ENCODE measurements at places on chromosomes 6 and 20. TPM values are rescaled to one million over a fixed set of nuclear protein-coding genes. Genes with fewer than 3 reads are reported as not detected.
A peak's percentile ranks its signal among the peaks of the same experiment; 100 is the strongest.

- no peak for DNase-seq
These were observed 298.4 kb upstream of the PLN start for GRCh38 chr6:118249680-118250079.

DNA sequence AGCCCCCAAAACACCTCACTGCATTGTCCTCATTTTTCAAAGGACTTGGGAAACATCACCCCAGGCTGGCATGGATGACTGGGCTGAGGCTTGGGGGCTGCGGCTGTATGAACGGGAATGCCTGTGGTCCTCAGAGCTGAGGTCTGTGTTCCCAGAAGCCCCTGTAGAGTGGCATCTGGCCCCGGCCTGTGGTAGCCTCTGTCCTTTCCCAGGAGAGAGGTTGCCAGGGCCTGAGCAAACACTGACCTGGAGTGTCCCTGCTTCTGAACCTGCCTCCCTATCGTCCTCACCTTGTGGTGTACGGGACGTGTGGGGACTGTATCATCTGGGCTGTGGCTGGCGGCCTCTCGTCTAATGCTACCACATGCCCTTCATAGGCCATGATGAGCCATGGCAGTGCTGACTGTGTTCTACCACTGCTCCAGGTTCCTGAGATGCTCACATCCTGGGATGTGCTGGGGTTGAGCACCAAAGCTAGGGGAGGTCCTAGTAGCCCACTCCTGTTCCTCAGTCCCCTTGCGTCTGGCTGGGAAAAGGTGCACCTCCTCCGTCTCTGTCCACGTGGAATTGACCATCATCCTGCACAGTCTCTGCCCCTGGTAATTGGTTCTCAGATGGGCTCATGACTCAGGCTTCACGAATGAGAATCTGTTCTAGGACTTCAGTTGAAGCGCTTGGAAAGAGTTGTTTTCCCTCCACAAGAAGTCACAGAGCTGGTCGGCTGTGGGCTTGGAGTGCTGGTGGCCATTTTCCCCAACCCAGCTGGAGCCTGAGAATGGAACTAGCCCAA, 27.6 kb downstream of the PHACTR3 start:
- no peak for DNase-seq

GRCh38 chr6:35378261-35378660, 35.9 kb downstream of the PPARD start:
- DNase-seq: no peak

DNA sequence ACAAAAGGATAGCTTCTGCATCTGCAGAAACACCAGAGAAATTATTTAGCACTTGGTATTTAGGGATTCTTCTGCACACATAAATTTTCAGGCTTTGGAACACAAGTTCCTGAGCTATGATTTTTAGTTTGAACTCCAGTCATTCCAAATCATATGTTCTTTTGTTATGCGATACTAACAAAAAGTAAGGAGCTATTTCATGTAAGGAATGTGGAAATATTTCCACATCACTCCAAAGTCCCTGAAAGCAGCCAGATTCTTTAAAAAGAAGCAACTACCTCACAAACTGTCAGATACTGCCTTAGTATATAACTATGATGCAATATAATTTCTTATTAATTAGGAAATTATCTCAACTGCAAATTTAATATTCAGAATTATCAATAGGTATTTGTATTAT, 106.9 kb downstream of the RNGTT start:
- DNase-seq: no peak

DNA sequence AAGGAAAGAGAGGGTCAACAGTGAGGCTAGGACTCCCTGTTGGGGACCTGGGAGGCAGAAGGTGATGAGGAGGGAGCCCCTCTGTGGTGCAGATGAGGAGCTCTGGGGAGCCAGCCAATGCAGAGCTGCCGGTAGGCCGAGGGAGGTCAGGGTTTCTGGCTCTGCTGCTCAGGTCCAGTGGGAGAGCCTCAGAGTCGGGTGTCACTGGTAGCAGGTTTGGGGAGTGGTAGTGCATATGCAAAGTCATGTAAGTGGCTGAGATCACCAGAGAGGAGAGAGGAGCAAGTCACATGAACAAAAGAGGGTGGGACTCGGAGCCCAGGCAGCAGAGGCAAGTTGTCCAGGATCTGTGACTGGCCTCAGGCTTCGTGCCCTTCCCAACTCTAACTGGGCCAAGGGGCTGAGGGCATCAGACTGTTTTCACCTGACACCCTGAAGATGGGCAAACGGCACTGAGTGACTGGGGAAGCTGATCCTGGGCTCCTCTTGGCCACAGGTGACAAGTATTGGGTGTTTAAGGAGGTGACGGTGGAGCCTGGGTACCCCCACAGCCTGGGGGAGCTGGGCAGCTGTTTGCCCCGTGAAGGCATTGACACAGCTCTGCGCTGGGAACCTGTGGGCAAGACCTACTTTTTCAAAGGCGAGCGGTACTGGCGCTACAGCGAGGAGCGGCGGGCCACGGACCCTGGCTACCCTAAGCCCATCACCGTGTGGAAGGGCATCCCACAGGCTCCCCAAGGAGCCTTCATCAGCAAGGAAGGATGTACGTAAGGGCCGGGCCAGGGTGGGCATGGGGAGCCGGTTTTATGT, 6.6 kb downstream of the MMP24OS start:
- no peak for DNase-seq

DNA sequence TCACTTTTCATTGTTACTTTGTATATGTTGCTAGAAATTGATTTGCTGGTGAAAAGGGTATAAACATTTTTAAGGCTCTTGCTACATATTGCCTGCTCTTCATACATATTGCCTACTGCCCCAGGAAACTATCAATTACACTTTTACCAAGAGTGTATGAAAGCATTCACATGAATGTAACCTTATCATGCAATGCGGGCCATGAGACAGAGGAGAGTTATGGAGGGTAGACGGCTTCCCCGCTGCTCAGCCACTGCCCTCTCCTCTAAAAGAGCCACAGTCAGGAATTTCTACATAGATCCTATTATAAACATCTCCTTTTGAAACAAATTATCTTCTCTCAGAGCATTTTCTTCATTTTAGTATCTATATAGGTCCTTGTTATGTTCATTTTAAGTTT, 264.4 kb downstream of the ESR1 start:
- DNase-seq: no peak

GRCh38 chr6:108277831-108278230, 17.0 kb upstream of the SNX3 start:
- DNase-seq: no peak

DNA sequence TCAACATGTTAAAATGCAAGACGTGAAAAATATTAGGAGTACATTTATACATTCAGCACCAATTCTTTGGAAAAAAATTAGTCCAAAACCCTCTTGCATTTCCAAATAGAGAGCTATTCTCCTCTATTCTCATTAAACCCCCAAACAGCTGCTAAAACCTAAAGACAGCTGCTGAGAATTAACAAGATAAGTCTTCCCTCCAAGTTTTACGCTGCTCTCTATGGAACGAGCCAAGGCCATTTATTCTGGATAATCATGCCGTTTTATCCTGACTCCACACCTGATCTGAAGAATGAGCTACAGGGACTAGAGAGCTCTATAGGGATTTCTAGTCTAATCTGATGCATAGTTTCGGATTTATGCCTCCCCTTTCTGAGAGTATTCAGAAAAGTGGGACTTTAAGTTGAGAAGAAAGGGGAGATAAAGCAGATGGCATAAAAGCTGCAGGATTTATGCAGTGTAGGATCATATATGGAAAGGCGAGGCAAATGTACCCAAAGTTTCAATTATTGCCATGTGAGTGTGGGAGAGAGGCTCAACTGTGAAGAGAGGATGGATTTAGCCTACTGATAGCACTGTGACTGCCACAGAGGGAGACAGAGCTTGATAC, 64.7 kb upstream of the HS3ST5 start:
- DNase-seq: no peak

- DNase-seq: no peak
These were observed 170.1 kb upstream of the LAMP5 start for GRCh38 chr20:9344083-9344920.

- DNase-seq: no peak
These were observed 83.5 kb downstream of the SCML4 start for GRCh38 chr6:107740496-107741190.

GRCh38 chr20:13094976-13095375, 86.2 kb downstream of the SPTLC3 start:
- no peak for DNase-seq

GRCh38 chr6:4210629-4211419, 75.4 kb upstream of the ECI2 start:
- peak; percentile 22 for DNase-seq

DNA sequence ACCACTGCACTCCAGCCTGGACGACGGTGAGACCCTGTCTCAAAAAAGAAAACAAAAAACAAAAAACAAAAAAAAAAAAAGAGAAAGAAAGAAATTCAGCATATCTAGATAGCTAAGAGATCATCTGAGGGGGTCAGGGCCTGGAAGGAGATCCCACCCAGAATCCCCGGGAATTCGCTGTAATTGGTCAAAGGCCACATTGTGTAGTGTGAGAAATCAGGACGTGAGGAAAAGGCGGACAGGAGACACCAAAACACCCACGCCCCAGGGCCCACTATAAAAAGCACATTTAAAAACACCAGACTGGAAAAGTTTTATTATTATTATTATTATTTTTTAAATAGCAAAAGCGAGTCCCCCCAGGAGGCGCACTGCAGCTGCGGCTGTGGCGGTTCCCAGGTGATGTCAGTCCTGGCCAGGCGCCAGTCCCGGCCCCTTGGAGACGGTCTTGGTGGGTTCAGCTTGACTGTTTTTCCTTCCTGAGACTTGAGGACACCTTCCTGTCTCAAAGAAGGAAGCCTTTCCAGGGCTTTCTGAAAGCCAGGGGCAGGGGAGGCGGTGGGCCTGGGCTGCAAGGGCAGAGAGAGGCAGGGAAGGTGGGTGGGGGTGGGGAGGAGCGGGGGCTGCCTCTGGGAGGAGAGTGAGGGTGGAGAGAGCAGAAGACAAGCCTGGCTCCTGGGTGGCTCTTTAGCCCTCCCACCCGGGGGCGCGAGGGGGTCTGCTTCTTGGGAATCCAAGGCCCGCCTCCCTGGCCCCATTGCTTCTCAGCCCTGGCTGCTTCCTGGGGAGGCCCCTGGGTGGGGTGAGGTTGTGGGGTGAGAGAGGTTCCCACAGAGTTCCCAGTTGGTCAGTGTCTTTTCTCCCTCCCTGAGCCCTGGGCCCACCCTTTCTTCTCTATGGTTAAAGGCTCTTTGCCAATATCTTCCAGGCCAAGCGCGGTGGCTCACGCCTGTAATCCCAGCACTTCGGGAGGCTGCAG, 14.5 kb downstream of the TCF15 start:
- no peak for DNase-seq

DNA sequence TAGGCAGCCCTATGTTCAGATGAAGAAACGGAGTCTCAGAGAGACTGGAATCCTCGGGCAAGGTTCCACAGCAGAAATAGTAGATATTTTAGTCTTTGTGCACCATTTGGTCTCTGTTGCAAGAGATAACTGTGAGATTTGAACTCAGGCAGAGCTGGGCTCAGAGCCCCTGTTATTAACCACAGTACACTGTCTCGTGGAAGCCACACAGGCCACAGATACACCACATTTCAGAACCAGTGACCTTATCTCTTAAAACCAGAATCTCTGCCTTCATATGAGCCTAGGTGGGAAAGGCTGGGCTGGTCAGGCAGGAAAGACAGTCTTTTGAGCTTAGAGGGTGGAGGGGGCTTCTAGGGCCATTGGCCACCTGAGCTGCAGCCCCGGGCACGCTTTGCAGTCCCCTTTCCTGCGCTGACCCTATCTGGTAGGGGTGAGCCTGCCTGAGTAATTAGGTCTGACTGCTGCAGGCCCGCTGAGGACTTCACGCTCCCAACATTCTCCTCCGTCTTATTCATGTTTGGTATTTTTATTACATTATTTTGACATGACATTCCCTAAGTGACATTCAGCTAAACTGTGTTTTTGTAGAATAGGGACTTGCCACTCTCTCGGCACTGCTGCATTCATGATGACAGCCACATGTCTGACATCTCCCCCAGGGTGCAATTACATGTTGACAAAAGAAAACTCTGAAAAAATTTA, 71.1 kb downstream of the KCNB1 start:
- DNase-seq: no peak

DNA sequence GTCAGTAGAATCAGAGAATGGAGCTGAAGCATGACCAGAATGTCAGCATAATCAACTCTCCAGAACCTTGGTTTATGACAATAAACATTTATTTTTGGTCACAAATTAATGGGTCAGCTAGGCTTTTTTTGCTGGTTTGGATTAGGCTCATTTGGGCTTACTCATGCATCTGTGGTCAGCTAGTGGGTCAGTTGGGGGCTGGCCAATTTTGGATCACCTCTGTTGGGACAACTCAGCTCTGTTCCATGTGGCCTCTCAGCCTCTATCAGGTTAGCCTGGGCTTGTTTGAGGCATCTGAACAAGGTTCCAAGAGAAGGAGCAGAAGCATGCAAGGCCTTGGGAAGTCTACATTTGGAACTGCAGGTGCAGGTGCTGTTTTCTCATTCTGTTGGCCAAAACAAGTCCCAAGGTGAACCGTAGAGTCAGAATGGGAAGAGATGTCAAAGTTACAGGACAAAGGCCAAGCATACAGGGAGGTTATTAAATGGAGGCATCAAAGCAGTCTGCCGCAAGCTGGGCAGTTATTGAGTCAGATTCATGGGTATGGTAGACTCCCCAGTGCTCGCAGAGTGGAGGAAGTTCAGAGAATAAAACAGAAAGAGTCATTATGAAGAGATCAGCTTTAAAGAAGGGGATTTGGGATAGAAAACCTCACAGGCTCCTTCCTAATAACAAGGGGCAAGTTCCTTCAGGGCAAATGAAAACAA, 173.0 kb downstream of the PLCB4 start:
- DNase-seq: peak; percentile 45

DNA sequence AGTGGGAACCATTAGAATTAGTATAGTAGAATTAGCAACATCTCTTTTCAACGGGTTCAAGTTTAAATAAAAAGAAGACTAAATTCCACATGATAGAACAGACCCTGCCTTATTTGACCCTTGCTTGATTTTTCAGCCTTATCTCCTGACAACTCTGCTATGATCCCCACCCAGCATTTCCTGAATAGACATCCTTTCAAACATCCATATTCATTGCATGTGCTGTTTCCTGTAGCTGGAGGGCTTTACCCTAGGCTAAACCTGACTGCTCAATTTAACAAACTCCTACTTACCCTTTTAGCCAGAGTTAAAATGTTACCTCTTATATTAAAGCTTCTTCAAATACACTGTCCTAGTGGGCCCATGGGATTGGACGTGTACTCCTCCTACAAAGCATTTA, 594.8 kb upstream of the ARID1B start:
- no peak for DNase-seq

Gene BLTP3A
- 2.8 TPM for total RNA-seq

Gene VTA1
- 66.2 TPM for total RNA-seq

Gene OOEP
- not detected for total RNA-seq

Gene SRSF12
- total RNA-seq: 2.8 TPM

Gene UFL1
- total RNA-seq: 26.4 TPM

Gene RSPO3
- total RNA-seq: not detected

Gene SCRT2
- not detected for total RNA-seq

Gene SH3BGRL2
- total RNA-seq: 4.7 TPM

Gene SUN5
- not detected for total RNA-seq

Gene MDFI
- total RNA-seq: not detected

Gene ETV7
- 2.0 TPM for total RNA-seq

Gene KCNQ2
- total RNA-seq: not detected

Gene SNAP25
- total RNA-seq: 3.9 TPM

Gene PRSS16
- total RNA-seq: not detected
